Stimulated activated CD4-positive, alpha-beta T cell treated with anti-CD3 and anti-CD28 coated beads, TNF-alpha, amount 100 ng/mL, for 1 hour (primary cell): ENCODE measurements at places on chromosomes 5 and 9.
A peak's percentile ranks its signal among the peaks of the same experiment; 100 is the strongest.

DNA sequence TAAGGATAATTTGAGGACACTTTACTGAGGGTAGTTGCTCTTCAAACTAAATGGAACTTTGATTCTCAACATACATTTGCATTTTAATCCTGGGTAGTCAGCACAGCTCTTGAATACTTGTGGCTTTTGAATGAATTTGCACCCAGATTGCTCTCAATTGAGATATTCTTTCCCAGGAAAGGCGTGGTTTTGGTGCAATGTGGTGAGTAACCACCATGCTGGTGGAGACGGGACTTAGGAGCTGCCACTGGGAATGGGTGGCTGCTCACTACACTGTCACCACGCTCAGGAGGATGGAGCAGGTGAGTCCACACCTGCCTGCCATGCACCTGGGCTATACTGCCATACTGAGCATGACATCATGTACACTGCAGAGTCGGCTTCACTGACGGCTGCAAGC, 99.2 kb downstream of the IRX1 start:
- DNase-seq = no peak

GRCh38 chr9:115416299-115416698, 298.3 kb upstream of the TNC start:
- no peak for DNase-seq

- DNase-seq = no peak
These were observed 219.2 kb downstream of the ENC1 start for GRCh38 chr5:74421377-74421776.

DNA sequence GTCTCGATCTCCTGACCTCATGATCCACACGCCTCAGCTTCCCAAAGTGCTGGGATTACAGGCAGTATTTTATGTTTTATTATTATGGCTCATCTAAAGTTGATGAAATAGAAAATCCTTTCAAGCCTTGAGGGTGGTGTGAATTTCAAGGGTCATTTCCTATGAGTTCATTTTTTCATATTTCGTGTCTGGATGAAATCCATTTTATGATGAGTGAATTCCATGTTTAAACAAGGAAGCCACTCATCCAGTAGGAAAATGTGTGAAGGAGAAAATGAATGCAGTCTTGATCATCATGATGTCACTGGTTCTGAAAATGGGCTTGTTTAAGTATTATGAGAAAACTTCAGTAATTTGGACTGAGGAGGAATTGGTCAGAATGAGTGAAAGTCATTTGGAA, 74.6 kb upstream of the ZSWIM6 start:
- DNase-seq = no peak

DNA sequence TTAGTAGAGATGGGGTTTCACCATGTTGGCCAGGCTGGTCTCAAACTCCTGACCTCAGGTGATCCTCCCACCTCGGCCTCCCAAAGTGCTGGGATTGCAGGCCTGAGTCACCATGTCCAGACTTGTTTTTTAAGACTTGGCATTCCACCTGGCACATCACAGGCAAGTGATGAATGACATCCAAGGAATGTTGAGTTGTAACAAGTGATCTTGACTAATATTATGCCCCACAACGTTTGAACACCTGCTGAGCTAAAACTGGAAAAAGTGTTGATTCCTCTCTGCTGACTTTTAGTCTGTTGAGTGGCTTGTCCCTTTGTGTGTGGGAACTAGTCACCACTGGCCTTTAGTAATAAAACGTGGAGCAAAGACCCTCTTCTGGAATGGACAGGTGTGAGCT, 54.6 kb downstream of the SUB1 start:
- no peak for DNase-seq

DNA sequence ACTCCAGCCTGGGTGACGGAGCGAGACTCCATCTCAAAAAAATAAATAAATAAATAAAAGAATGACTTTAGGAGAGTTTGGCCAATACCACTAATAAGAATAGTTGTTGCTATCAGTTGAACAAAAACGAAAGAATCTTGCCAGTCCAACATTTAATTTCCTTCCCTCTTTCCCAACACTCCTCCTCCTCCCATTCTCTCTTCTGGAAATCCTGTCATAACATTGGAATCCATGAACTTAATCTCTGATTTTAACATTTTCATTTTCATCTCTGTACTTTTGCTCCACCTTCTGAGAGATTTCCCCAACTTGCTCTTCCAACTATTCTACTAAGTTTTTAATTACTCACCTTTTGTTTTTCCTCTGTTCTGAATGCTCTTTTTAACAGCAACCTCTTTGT, 42.8 kb upstream of the CDK20 start:
- DNase-seq = no peak

DNA sequence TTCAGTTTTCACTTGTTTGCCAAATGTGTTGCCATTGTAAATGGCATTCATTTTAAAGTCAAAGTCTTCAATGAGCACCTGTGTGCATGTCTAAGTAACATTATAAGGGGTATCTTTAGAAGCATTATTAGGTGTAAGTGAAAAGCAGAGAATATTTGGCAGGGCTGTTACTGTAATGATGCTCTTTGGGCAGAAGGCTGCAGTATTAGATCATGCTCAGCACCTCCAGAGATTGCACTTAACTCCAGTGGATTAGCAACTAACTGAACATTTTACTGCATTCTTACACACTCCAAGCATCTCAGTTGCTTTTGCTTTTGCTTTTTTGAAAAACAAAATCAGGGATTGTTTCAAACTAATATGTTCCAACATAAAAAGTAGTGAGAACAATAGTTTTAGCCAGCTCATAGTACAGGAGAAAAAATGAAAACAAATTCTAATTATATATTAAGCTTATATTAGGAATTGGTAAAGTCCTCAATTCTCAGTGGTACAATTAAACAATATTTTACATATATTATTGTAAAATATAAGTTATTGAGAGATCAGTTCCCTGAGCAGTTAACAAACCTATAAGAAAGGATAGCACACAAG, 1740.9 kb upstream of the CDH9 start:
- no peak for DNase-seq

GRCh38 chr5:142246258-142246657, 78.6 kb downstream of the SPRY4 start:
- no peak for DNase-seq

DNA sequence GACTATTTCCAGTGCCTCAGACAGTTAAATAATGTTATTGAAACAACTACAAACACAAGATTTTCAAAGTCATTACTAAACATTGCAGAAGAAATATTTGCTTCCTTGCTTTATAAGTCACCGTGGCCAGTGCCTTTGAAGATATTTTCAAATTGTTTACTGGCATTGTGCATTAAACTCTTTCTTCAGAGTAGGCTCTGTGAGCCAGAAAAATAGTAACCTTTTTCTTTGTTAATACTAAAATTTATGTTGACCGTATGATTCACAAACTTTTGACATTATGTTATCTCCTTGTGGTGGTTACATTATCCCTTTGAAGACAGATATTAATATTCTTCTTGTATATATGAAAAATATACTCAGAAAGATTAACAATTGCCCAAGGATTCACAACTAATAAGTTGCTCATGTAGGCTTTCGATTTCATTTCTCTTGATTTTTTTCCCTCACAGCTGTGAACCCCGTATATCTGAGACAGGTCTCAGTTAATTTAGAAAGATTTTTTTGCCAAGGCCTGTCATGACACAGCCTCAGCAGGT, 140.1 kb downstream of the NR3C1 start:
- DNase-seq = no peak

- no peak for DNase-seq
These were observed 12.2 kb upstream of the ADGRD2 start for GRCh38 chr9:124438091-124438490.

DNA sequence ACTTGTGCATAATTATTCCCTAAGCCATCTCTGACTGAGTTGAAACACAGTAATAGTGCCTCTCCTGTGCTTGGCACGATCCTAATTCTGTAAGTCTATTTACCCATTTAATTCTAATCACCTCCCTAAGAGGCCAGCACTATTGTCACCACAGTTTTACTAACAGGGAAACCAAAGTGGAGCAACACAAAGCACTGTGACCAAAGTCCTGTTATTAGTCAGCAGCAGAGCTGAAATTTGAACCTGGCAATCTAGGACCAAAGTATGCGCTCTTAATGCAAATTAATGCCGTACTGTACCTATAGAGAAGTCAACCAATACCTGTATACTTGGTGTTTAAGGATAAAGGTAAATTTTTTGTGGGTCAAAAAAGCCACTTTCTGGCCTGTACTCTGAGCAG, 77.1 kb upstream of the CNTLN start:
- no peak for DNase-seq

GRCh38 chr5:89850513-89850865, 559.1 kb downstream of the CETN3 start:
- no peak for DNase-seq

DNA sequence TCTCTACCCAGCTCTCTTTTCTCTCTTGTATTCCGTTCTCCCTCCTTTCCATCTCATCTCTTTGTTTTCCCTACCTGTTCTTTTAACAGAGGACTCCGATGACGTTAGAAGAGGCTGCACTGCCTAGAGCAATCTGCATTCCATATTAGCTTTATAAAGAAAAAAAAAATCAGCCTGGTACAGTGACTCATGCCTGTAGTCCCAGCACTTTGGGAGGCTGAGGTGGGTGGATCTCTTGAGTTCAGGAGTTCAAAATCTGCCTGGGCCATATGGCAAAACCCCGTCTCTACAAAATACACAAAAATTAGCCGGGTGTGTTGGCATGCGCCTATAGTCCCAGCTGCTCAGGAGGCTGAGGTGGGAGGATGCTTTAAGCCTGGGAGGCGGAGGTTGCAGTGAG, 49.0 kb downstream of the DAPK1 start:
- DNase-seq = no peak

DNA sequence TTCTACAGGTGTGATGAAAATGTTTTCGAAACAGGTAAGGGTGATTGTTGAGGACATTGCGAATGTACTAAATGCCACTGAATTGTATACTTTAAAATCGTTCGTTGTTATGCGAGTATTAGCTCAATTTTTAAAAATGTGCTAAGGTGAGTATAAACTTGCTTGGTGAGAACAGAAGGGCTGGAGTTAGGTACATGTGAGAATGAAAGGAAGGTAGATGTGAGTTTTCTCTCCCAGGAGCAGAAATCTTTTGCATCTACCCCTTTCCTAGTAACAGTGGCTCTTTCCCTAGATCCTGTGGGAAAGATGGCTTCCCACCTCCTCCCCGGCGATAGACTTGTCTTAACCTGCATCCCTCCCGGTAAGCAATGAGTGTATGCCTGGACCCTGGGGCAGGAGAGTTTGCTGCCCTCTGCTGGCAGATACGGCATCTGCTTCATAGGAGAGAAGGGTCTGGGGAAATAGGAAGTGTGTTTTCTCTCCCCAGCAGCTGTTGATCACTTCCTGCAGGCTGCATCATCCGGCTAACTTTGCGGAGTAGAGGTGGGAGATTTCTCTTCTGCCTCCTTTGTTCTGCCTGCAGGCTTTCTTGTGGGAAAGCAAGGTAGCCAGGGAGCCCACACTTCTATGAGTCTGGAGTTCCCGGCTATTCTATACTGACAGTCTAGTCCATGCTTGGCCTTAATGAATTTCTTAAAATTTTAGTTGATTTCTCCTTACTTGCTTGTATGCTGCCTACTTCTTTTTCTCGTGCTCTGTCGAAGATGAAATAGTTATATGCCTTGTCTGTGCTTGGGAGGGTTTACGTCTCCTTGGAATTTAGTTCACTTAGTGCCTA, 373.3 kb upstream of the SEMA6A start:
- DNase-seq = peak; percentile 35

- DNase-seq = no peak
These were observed 1985.5 kb upstream of the CDH6 start for GRCh38 chr5:29208024-29208423.

GRCh38 chr9:116027096-116027495, 126.5 kb upstream of the PAPPA start:
- no peak for DNase-seq

- no peak for DNase-seq
These were observed 370.9 kb downstream of the NNT start for GRCh38 chr5:43973908-43974307.

- DNase-seq = no peak
These were observed 139.1 kb upstream of the CLINT1 start for GRCh38 chr5:157997991-157998504.

DNA sequence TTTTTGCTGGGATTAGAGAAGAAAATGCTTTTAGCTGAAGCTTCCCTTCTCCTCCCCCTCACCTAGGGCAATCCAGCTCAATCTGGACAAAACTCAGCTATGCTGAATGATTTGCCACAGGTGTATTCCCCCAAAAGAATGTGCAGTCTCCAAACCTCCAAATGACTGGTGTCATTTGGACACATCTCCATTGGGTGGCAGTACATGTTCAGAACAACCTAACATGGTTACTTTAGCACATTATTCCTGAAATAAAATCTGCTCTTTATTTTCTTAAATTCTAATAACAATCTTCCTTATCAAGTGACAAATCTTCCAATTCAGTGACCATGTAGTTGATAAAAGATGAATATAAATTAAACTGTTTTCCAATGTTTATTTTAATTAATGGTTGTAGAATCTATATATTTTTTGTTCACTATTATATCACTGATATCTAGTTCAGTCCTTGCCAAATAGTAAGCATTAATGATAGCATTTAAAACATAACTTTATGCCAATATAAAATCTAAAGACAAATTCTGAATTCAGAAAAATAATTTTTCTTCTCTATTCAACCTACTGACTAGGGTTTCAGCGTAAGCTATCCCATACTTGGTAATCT, 61.3 kb upstream of the MOCS2 start:
- DNase-seq = no peak

- DNase-seq = no peak
These were observed 4.2 kb downstream of the SURF6 start for GRCh38 chr9:133331641-133332380.

DNA sequence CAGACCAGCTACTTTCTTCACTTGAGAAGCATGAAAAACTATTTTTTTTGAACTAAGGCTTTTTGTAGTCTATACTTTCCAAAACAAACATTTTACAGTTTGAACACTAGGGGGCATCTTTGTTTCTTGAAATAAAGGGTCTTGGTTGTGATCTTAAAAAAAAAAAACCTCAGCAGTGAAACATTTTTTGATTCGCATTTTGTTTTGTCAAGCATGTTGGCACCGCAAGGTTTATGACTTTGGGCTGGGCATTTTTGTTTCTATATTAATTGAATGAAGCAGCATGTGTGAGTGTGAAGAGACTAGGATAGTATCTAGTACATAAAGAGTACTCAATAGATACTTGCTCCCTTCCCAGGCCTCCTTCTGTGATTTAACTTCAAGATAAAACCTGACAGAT, 31.6 kb upstream of the ACOT12 start:
- DNase-seq = no peak

GRCh38 chr5:5287419-5287818, 135.1 kb upstream of the ICE1 start:
- DNase-seq = no peak

DNA sequence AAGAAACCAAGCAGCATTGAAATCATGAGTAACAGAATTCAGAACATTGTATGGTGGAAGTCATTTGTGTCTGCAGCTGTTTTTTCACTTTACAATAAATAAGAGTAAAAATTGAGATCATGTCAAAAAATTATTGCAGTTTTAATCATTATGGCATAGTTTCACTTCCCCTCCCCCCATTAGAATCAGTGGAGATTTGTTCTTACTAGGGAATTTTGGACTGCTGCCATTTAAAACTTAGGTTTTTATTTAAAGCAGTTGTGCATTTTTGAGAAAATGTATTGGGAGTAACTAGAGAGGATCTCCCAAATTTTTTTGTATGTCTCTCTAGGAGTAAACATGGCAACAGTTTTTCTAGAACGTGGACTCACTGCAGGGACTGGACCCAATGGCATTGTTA, 20.4 kb downstream of the GTF3C4 start:
- no peak for DNase-seq
